ENCODE measurements at places on chromosomes 4 and X.

DNA sequence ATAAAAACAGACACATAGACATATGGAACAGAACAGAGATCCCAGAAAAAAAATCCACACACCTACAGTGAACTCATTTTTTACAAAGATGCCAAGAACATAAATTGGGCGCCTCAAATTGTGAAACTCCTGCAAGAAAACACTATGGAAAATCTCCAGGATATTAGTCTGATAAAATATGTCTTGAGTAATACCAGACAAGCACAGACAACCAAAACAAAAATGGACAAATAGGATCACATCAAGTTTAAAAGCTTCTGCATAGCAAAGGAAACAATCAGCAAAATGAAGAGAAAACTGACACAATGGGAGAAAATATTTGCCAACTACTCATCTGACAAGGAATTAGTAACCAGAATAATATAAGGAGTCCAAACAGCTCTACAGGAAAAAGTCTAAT lies 337.3 kb upstream of the DIPK2B start:
- no peak for DNase-seq

DNA sequence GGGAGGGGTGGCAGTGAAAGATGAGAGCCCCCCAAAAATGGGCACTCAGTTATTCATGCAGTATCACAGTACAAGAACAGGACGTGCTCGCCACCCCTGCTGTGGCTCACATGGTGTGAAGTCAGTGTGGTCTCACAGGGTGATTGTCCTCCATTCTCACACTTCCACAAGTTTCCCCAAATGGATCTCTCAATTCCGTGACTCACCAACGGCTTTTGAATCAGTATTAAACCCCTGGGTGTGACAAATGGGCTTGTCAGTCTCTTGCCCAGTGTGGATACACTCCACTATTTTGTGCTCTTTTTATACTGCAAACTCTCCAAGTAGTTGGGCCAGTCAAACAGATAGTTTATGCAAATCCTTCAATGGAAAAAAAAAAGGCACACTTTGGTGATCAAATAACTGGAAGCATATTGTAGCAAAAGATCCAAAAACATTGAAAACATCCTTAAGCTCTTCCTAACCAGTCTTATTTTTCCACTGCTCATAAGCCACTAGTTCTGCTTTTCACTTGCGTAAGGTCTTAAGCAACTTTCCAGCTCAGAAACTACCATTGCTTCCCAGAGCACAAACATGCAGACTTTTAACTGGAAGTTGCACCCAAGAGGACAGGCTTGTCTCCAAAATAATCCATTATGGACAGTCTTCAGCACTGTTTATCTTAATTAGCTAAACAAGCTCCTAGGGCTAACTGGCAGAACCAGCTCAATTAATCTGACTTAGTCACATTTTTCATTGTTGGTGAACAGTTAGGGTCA lies 365.7 kb downstream of the PPP3CA start:
- no peak for DNase-seq

GRCh38 chr4:15897577-15897976 lies 41.0 kb downstream of the FGFBP1 start:
- no peak for DNase-seq

DNA sequence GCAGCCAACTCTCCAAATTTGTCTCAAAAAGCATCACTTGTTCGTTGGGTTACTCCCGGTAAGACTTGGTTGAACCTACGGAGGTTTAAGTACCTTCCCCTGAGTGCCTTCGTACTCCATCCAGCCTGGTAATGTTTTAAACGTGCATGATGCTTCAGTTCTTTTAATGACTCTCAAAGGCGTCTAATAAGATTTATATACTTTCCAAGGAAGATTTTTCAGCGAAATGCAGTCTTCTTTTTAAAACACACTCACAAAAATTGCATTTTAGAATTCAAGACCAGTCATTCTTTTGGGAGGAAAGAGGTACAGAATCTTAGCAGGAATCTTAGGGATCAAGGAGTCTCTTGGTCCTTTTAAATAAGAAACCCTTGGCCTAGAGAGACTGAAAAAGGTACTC lies 430 bp upstream of the TRPC3 start:
- no peak for DNase-seq

GRCh38 chrX:154696676-154697045 lies 43.3 kb upstream of the CTAG2 start:
- DNase-seq: no peak

GRCh38 chrX:47191806-47192401 lies 1.7 kb upstream of the UBA1 start:
- DNase-seq: no peak

DNA sequence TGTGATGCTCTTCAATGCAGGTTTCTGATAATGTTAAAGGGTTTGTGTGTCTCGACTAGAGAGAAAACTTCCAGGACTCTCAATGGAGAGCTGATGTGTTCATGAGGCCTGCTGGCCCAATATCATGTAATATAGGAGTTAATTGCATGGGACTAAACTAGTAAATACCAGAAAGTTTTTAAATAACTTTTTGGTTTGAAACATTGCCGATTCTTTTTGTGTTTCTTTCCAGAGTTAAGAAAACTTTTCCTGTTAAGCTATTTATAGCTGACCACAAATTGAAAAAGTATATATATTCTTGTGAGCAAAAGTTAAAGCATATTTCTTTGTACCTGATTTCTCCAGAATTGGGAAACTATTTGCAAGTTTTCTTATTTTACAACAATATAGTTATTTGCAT lies 49.7 kb downstream of the FAM9B start:
- DNase-seq: no peak

DNA sequence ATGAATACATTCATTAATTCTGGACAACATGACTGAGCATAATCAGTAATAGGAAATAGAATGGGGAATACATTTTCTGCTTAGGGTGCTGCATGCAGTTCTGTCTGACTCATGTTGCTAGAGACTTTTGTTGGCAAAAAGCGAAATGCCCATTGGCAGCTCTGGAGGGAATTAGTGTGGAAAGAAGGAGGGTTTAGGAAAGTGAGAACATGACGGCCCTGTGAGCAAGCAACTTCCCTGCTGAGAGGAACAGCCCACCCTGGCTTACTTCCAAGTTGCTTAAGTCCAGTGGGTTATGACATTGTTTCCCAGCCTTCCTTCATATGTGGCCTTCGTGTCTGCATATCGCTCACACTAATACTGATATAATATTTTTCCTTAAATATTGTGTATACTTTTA lies 13.8 kb downstream of the MAD2L1 start:
- no peak for DNase-seq

DNA sequence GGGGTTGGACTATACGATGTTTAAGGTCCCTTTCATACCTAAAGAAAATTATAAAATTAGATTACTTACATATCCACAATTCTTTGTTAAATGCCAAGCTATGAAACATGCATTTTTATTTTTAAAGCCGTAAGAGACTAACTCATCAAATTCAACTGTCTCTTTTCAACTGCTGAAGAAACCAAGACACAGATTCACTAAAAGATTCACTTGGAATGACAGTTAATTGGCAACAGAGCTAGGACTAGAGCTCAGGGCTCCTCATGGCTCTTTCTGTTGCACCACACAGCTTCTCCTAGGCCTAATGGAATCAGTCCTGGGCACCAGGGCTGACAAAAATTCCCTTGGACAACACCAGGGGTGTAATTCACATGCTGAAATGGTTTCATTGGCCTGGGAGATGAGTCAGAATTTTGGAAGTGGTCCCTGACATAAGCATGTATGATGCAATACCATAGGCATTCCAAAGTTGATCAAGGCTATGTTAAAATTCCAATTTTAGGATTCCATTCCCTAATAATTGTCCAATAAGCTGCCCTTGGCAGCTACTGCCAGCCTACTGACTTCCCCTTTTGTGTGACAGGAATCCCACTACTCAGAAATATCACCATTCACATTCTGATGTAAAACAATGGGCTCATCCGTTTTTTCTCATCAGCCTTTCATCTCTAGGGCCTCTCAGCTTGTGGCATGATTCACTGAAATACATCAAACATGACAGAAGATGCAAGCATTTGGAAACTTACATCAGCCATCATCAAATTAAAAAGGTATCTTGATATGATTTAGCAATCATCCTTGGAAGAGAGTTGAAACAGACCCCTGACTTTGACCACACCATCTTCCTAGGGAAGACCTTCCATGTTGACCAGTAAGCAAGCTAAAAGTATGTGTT lies 54.2 kb downstream of the PLAC1 start:
- DNase-seq: peak; percentile 38

DNA sequence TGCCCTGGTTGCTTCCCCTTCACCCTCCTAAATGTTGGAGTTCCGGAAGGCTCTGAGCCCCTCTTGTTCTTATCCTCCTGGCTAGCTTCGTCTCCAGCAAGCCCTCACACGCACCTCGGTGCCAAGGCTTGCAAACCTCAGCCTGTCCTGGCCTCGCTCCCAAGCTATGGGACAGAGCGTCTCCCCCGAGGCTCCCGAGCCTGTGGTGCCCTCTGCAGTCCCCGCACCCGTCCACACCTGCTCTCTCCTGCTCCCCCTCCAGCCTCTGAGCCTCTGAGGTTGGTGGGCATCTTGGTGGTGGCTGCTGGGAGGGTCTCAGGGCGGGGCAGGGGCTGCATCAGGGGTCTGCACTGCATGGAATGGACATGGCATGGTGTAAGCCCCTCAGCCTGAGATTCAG lies 63.2 kb downstream of the TRMT44 start:
- DNase-seq: no peak

GRCh38 chr4:85805891-85806290 lies 330.9 kb downstream of the ARHGAP24 start:
- DNase-seq: no peak

- no peak for DNase-seq
Measured at GRCh38 chrX:155434906-155435743, 23.3 kb downstream of the F8A3 start.

GRCh38 chr4:163127621-163128020 lies 39.1 kb downstream of the NAF1 start:
- no peak for DNase-seq

- DNase-seq: no peak
Measured at GRCh38 chr4:168614281-168615057, 117.6 kb downstream of the PALLD start.

- no peak for DNase-seq
Measured at GRCh38 chr4:112270640-112271421, 14.9 kb downstream of the TIFA start.

DNA sequence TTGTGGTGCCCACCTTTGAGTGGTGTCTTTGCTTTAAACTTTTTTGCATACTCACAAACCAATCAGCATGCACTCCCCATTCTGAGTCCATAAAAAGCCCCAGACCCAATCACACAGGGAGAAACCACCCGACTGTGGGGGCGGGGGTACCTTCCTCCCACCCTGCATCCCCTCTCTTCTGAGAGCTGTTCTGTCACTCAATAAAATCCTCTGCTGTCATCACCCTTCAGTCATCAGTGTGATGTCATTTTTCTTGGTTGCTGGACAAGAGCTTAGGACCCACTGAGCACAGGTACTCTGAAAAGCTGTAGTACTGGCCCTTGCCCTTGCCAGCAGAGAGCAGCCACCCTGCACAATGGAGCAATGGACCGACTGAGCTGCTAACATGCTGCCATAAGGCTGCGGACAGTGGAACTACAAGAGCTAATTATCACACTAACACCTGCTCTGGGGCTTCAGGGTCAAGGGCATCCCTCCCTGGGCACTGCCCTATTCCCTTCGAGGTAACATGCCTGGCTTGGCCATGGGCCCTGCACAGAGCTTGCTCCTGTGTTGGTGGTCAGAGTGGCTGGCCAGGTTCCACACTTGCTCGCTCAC lies 62.9 kb upstream of the PGRMC2 start:
- DNase-seq: no peak

GRCh38 chrX:106987488-106987887 lies 12.5 kb downstream of the MORC4 start:
- DNase-seq: no peak

- no peak for DNase-seq
Measured at GRCh38 chr4:156073976-156074375, 120.3 kb upstream of the CTSO start.

- no peak for DNase-seq
Measured at GRCh38 chrX:136192839-136193414, 45.6 kb downstream of the FHL1 start.

DNA sequence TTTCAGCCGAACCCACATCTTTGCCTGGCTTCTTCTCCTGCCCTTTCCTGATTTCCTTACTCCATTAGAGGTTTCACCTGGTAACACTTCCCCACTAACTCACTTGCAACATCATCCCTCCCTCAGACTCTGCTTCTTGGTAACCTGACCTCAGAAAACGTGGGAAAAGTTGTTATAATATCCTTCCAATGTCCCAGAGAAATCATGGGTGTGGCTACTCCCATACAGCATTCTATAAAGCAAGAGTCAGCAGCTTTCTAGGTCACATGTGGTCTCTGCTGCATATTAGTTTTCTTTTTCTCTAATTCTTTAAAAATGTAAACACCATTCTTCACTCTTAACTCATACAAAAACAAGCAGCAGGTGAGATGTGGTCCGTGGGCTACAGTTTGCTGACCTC lies 283.1 kb upstream of the MAOA start:
- DNase-seq: no peak

GRCh38 chr4:31573554-31573953 lies 853.4 kb downstream of the PCDH7 start:
- DNase-seq: no peak

DNA sequence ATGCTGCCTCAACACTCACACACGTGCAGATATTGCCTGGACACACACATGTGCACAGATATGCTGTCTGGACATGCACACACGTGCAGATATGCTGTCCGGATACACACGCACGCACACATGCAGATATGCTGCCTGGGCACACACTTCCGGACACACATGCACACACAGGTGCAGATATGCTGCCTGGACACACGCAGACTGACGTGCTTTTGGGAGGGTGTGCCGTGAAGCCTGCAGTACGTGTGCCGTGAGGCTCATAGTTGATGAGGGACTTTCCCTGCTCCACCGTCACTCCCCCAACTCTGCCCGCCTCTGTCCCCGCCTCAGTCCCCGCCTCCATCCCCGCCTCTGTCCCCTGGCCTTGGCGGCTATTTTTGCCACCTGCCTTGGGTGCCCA lies 14.7 kb downstream of the FGFRL1 start:
- DNase-seq: no peak

DNA sequence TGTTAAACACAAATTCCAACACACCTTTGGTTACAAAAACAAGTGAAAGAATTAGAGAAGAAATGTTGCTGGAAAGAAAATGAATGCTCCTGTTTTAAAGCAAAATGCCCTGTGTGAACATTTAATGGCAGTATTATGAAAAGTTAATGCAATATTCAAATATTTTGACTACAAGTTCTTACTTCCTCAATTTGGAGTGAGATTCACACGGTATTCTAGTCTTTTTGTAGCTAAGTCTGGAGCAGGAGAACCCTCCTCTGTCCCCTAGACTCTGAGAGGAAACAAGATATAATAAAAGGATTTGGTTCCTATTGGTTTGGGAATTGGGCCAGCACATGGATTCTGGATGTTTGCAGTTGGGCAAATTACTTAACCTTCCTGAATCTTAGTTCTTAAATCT lies 12.7 kb downstream of the MAD2L1 start:
- DNase-seq: no peak

Measured in keratinocyte (primary cell).